B cell (primary cell): ENCODE measurements at places on chromosomes 2 and 18. TPM values are rescaled to one million over a fixed set of nuclear protein-coding genes. Genes with fewer than 3 reads are reported as not detected.

GRCh38 chr2:98378901-98379300, 32.6 kb downstream of the CNGA3 start:
- no peaks in the 10 kb centered on the region for H3K4me1 ChIP-seq
- DNase-seq, result no peak

GRCh38 chr2:86371527-86371926, 34.1 kb upstream of the REEP1 start:
- H3K36me3 ChIP-seq, result no peaks in the 10 kb centered on the region
- no peak overlapping the region for H3K27ac ChIP-seq
- DNase-seq, result no peak
- no peaks in the 10 kb centered on the region for H3K27me3 ChIP-seq
- no peak overlapping the region for H3K4me3 ChIP-seq

- H3K4me1 ChIP-seq, result no peaks in the 10 kb centered on the region
- H3K36me3 ChIP-seq, result no peaks in the 10 kb centered on the region
- H3K4me3 ChIP-seq, result no peak overlapping the region
Observed at GRCh38 chr2:235054919-235055318, 103.1 kb downstream of the SH3BP4 start.

GRCh38 chr2:222796413-222797103, 64.3 kb upstream of the ACSL3 start:
- H3K27ac ChIP-seq, result no peak overlapping the region
- no peaks in the 10 kb centered on the region for H3K27me3 ChIP-seq
- DNase-seq, result no peak
- H3K36me3 ChIP-seq, result no peaks in the 10 kb centered on the region

DNA sequence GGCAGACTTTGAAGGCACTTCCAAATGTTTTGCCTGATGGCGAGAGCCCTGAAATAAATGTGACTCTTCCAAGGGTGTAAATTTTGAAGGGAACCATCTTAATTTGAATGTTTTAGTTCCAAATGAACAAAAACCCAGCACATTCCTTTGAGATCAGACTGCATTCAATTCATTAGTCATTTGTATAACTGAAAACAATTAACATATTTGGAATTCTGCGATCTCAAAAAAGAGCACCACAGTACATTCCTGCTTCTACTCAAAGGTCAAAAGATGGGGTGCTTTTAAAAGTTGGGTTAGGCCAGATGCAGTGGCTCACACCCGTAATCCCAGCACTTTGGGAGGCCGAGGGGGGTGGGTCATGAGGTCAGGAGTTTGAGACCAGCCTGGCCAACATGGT, 38.2 kb upstream of the CHRNA1 start:
- DNase-seq, result no peak
- H3K27ac ChIP-seq, result no peak overlapping the region
- H3K4me1 ChIP-seq, result no peaks in the 10 kb centered on the region
- H3K36me3 ChIP-seq, result no peaks in the 10 kb centered on the region

DNA sequence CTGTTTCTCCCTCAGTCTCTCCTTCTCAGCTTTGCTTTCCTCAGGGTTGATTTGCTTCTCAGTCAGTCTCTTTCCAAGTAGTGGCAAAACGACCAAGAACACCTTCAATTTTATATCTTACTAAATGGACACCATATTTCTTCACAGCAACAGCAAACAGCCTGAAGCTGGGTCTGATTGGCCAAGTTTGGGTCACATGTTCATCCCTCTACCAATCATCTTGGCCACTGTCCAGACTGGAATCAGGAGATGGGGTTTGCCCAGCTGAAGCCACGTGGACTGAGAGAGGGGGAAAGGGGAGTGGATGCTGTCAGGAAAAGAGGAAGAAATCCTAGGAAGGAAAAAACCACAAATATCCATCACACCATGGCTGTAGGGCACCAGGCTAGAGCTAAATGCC, 42.0 kb upstream of the ACMSD start:
- no peaks in the 10 kb centered on the region for H3K4me1 ChIP-seq
- H3K4me3 ChIP-seq, result no peak overlapping the region
- no peak for DNase-seq
- no peaks in the 10 kb centered on the region for H3K36me3 ChIP-seq
- H3K27ac ChIP-seq, result no peak overlapping the region

DNA sequence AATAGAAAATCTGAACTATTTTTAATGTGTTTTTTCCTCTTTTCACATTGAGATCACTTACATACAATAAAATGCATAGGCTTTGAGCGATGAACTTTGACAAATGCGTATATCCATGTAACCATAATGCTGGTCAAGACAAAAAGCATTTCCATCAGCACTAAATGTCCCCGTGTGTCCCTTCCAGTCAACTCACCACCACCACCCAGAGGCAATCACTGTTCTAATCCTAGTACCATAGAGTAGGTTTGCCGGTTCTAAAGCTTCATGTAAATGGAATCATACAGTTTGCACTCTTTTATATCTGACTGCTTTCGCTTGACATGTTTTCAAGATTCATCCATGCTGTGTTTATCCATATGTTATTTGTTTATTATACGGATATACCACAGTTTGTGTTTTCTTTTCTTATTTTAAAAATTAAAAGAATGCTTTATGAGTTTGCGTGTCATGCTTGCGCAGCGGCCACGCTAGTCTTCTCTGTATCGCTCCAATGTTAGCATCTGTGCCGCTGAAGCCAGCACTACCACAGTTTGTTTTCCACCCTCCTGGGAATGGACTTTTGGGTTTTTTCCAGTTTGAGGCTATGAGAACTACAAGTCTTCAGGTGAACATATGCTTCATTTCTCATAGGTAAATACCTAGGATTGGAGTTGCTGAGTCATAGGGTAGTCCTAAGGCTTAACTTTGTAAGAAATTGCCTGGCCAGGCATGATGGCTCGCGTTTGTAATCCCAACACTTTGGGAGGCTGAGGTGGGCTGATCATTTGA, 197.5 kb upstream of the CHAC2 start:
- H3K36me3 ChIP-seq, result no peaks in the 10 kb centered on the region

CHST9 gene
- not detected in 2 replicates for total RNA-seq

ANKRD30B gene
- total RNA-seq, result not detected in 2 replicates

RTP5 gene
- total RNA-seq, result not detected in 2 replicates

GALNT5 gene
- total RNA-seq, result not detected in 2 replicates

ALPP gene
- not detected in 2 replicates for total RNA-seq

TBR1 gene
- total RNA-seq, result not detected in 2 replicates

PLGLB2 gene
- 6.1 and 6.5 TPM in 2 replicates for total RNA-seq
